ENCODE measurements at places on chromosomes 16 and 17. TPM values are rescaled to one million over a fixed set of nuclear protein-coding genes. Genes with fewer than 3 reads are reported as not detected.

SLC7A5 gene
- total RNA-seq = 16.5 TPM

KRT13 gene
- 0.78 TPM for total RNA-seq

DNA sequence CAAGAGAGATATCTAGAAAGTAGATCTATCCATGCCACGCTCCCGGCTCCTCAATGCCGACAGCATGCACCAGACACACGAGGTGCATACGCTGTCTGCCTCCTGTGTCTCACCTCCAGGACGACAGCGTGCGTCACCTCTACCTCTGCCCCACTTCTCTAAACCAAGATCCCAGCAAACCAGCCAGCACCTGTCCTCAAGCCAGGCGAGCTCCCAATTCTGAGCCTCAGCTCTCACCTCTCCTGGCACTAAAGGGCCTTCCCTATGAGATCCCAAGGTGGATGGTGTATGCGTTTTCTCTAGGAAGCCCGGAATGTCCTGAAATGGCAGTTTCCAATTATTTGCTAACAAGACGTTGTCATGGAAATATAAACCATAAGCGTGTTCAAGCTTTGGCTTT is 36.2 kb upstream of the RCVRN start:
- no peak for DNase-seq

DNA sequence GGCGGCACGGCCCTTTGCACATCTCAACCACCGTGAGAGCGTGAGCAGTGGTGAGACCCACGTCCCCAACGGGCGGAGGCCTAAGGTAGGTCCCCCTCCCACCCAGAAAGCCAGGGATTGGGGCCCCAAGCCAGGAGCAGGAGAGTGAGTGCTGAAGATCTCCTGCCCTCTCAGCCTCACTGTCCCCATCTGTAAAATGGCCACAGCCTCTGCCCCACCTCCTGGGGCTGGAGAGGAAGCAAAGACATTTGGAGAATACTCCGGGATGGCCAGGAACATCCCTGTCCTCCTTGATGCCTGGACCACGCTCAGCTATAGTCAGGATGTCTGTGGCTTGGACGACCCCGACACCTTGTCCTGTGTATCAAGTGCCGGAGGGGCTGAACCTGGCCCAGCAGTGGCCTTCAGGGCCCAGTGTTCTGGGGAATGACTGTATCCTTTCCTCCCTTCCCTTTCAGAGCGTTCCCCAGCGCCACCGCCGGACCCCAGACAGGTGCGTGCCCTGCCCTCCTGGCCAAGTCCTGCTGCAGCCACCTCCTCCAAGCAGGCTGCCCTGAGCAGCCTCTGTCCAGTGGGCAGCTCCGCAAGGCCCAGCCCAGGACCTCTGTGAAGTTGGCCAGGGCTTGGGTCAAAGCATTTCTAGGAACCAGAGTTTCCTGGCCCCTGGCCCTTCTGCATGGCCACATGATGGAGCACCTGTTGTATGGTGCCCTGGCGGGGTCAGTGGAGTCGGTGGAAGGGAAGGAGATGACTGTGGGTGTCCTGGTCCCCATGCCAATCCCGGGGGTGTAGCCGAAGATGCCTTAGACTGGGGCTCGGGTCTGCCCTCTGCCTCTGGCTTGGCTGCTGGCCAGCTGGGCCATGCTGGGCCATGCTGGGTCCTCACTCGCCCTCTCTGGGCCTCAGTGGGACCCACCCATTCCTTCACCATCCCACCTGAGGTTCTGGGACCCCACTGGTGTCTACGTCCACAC is 38.4 kb downstream of the ADCY7 start:
- DNase-seq = no peak

DYNLRB2 gene
- 1.1 TPM for total RNA-seq

DNA sequence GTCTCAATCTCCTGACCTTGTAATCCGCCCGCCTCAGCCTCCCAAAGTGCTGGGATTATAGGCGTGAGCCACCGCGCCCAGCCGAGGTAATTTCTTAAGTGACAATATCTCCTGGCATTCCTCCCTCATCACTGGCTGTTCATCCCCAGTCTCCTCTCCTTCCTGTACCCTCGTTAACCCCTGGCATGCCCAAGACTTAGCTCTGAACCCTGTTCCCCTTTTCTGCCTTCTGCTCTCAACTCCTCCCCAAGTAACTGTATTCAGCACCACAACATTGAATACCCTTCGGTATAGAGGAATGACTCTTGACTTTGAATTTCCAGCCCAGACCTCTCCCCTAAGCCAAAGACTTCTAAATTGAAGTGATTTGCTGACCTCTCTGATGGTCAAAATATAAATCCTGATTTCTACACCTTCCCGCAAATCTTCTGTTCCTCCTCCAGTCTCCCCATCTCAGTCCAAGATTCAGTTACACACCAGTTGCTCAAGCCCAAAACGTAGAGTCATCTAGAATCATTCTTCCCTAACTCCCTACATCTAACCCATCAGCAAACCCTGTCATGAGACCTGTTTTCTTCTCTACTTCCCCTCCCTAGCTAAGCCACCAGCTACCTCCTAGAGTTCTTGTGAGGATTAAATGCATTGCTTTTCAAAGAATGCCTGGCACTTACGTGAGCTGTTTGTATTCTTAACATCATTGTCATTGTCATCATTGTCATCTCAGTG is 14.8 kb downstream of the PMP22 start:
- no peak for DNase-seq

DNA sequence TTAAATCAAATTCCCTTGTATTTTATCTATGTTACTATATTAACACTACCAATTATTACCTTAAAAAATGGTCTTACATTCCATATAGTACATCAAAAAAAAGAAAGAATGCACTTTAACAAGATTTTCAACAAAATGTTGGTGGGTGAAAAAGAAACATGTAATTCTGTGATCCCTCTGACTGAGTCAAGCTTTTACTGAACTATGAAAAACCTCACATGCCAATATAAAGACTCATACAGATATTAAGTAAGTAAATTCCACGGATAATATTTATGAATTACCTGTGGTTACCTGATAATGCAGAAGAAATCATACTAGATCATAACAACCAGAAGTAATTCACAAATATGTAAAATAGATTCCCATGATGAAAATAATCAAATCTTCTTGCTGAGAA is 12.4 kb downstream of the COIL start:
- no peak for DNase-seq

DUSP3 gene
- total RNA-seq = 38.2 TPM

- no peak for DNase-seq
These were observed 139.1 kb upstream of the FOXF1 start for GRCh38 chr16:86371083-86371803.

CD79B gene
- total RNA-seq = not detected

DNA sequence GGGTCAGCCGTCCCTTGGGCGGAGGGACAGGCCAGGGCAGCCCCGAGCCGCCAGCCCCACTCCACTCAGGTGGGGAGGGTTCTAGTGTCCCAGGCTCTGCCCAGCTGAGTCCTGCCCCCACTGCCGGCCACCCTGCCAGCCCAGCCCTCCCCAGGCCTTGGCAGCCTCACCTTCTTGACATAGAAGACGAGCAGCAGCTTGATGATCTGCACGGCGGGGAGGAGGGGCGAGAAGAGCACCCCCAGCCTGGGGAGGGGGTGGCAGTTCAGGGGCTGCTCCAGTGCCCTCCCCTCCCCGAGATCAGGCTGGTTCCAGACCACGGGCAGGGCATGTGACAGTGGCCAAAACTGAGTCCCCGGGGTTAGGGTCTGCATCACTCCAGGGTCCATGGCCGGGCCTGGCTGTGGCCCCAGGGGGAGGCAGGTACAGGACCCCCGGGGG is 9.7 kb downstream of the TMC6 start:
- DNase-seq = no peak

DNA sequence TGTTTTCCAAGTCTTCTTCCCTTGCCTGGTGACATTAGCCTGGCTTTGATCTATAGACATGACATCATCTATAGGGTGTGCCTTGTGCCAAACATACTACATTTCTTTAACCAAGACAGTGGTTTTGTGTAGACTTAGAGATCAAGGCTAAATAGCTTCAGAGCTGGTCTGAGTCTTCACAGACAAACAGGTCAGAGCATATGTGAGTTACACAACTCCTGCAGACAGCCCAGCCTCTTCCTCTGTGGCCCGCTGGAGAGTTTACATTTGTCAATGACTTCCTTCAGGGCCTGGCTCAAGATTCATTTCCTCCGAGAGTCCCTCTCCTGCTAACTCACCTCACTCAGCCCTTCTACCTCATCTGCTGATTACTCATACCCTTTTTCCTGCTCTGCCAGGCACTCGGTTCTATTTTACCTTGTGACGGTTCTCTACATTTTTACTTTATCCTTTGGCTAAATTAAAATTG is 73.1 kb upstream of the TANC2 start:
- DNase-seq = no peak
